Hematopoietic multipotent progenitor cell (in vitro differentiated cells): ENCODE measurements at places on chromosomes 16 and 17. TPM values are rescaled to one million over a fixed set of nuclear protein-coding genes. Genes with fewer than 3 reads are reported as not detected.

Gene PLXDC1
- total RNA-seq, result under 0.01 TPM

DNA sequence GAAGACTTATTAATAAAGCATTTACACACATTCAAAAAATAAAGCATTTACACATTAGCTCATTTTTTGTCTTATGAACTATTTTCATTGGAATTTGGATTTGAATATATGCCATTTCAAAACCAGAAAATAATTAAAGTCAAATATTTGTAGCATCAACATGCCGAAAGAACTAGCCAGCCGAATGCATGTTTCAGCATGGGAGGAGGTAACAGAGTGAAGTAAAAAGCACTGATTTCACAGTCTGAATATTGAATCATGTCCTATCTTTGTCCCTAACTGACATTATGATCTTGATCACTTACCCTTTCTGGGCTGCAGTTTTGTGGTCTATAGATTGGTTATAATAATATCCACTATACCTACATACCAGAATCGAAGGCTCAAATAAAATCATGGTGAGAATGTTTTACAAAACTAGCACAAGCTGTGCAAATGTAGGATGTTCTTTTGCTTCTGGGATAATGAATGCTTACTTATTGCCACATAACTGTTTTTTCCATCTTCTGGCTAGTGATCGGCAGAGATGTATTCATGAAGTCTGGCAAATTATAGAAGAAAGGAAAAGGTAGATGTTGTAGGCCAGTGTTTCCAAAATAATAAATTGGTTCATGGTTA lies 84.7 kb downstream of the TUBD1 start:
- no peak for DNase-seq

GRCh38 chr16:62676306-62676705 lies 640.1 kb upstream of the CDH8 start:
- DNase-seq, result no peak

DNA sequence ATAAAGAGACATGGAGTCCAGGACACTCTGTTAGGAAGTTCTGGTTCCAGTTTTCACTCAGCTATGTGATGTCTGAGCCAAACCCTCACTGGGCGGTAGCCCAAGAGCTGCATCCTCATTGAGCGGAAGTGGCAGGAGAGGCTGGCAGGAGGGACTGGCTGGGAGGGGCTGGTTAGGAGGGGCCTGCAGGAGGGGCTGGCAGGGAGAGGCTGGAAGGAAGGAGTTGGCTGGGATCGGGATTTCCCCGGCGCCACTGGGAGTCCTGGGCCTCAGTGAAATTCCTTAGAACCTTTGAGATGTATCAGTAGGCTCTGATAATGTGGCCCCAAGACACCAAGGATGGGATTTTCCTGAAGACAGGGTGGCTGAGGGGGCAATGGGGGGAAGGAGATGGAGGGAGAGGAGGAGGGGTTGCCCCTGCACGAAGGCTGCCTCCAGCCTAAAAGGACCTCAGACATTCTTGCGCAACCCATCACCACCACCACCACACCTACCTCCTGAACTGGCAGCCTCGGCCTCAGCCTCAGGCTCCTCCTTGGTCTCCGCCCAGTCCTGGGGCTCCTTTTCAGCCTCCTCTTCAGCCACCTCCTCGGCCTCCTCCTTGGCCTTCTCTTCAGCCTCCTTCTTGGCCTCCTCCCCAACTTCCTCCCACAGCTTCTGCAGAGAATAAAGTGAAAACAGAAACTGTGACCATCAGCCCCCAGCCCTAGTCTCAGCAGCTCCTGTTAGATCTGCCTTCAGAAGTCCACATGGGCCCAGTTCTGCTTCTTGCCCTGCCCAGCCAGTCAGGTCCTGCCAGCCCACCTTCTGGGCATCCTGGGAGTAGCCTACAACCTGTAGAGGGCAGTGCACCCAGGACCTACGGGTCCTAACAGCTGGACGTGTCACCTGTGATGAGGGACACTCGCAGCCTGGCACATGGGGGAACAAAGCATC lies 31.7 kb downstream of the CNGB1 start:
- DNase-seq, result no peak

DNA sequence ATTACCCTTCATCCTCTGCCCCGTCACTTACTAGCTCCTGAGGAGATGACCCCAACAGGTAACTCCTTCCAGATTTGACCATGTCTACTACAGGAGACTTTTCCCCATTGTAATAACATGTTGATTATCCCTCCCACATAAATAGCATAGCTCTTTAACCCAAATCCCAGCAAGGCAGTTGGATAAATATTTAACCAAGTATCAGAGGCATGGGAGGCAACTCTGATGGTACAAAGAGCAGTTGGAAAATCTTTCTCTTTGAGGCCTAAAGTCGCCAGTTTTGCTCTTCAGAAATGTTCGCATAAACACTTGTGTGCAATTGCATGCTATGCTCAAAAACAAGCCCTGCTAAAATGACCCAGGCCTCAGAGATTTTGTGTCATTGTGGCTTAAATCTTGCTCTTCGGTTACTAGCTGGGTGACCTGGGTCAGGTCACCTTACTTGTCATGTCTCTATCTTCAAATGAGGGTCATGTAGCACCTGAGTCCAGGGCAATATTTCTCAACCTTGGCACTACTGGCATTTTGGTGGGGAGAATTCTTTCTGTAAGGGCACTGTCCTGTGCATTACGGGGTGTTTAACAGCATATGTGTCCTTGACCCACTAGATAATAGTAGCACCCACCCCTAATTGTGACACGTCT lies 48.8 kb downstream of the HSD17B2 start:
- DNase-seq, result no peak

DNA sequence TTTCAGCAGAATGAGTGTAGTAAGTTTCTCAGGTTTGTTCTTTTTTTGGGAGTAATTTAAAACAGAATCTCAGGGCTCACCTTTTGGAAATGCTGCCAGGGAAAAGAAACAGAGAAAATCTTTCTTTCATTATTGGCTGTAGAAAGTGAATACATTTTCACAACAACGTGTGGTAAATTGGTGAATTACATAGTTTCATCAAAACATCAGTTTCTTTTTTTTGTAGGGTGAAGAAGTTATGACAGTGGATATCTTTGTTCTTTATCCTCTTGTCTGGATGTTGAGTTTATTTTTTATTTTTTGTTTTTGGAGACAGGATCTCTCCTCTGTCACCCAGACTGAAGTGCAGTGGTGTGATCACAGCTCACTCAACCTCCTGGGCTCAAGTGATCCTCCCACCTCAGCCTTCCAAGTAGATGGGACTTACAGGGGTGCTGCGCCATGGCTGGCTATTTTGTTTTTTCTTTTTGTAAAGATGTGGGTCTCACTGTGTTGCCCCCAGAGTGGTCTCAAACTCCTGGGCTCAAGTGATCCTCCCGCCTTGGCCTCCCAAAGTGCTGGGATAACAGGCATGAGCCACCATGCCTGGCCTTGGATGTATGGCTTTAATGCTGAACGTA lies 2.4 kb downstream of the ZNF267 start:
- DNase-seq, result no peak

Gene SPEM2
- under 0.01 TPM for total RNA-seq

- no peak for DNase-seq
These were observed 602.5 kb upstream of the SALL1 start for GRCh38 chr16:51753467-51754127.
